ENCODE measurements at places on chromosomes 1 and 21.

- no peak for DNase-seq
These were observed 4.5 kb downstream of the CNR2 start for GRCh38 chr1:23908453-23909341.

DNA sequence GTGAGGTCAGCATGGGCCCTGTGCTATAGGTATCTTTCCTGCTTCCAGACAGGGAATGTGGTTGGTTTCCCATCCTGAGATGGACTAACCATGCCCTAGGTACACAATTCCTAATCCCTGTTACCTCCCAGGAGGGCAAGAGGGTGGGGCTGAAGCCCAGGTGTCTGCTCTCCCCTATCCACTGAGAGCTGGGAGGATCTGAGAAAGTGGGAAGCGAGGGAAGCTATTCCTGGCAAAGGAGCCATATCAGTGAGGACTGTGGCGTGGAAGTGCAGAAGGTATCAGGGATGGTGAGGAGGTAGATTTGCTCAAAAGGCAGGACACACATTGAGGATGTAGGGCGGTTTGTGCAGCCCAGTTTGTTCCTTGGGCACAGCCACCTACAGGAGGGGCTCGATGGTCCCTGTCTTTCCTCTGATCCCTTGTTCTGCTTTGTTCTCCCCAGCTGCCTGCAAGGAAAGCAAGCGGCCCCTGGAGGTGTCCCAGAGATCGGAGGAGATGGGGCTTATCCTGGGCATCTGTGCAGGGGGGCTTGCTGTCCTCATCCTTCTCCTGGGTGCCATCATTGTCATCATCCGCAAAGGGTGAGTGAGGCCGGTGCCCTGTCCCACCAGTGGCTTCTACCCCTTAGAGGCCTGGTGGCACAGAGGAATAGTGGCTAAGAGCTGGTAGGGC lies 48.1 kb downstream of the PTPRU start:
- no peak for DNase-seq

DNA sequence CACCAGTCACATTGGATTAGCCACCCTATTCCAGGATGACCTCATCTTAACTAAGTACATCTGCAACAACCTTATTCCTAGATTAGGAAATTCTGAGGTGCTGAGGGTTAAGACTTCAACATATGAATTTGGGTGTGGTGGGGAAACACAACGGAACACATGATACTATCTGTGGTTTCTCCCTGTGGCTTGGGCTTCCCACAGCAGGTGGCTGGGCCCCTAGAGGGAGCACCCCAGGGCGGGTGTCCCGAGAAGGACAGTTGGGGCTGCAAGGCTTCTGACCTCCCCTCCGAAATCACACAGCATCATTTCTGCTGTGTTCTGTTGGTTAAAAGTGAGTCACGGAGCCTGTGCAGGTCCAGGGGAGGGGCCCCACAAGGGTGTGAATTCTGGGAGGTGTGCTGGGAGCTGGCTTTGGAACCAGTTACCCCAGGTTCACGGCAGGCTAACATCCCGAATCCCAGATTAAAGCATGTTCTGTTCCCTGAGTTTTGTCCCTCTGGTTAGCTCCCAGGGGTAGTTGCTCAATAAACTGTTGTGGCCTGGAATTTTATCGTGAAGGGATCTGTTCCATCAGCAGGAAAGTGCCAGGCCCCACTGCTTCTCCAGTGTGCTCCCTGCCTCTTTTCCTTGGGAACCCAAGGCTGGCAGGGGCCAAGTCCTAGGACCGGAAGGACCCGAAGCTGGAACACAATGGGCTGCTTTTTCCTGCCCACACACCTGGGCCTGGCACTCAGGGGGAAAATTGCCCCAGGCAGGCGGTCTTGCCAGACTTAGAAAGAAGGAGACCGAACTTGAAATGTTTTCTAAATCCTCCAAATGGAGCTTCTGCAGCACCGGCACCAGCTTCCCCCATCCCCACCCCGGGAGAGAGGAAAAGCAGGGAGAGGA lies 154.0 kb upstream of the WNT4 start:
- DNase-seq = no peak

DNA sequence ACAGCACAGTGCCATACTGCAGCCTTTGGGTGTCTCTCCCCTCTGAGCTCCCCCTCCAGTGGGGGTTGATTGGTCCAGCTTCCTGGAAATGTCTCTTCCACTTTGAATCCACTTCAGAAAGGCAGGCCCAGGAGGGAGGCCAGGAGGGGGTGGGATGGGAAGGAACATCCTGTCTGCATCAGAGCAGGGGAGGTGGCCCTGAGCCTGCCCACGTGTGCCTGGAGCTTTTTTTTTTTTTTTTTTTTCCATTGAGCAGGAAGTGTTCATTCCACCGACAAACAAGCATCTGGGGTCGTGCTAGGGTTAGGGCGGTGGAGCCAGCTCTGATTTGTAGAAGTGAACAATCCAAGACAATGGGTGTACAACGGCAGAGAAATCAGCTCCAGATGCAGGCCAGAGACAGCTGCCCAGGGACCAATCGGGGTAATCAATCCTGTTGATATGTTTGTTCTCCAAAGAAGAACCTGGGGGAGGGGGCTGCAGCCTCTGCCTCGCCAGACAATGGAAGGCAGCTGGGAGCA lies 93.3 kb downstream of the SSBP3 start:
- DNase-seq = no peak

DNA sequence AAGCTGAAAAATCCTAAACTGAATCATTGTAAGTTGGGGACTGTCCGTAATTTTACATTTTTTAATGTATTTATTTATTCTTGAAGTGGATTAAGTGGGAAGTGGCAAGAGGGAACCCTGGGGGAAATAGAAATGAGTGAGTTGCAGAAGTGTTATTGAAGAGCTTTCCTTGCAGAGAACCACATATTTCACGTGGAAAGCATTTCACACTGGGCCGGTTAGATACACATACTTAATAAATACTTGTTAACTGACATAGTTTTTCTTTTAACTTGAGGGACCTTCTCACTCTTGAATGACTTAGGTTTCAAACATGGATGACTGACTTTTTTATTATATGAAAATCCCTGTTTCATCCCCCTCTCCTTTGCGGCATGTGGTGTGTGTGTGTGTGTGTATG lies 239.3 kb downstream of the LMO4 start:
- no peak for DNase-seq

DNA sequence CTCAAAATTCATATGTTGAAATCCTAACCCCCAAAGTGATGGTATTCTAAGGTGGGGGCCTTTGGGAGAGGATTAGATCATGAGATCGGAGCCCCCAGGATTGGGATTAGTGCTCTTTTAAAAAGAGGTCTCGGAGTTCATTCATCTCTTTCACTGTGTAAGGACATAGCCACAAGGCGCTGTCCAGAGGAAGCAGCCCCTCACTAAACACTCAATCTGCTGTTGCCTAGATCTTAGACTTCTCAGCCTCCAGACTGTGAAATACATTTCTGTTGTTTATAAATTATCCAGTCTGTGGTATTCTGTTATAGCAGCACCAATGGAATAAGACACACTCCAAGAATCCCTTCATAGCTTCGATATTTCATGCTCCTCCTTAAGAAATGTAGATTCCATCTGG lies 12.4 kb upstream of the TIAM1 start:
- DNase-seq = no peak

GRCh38 chr1:21304488-21304887 lies 14.2 kb upstream of the ECE1 start:
- DNase-seq = no peak

DNA sequence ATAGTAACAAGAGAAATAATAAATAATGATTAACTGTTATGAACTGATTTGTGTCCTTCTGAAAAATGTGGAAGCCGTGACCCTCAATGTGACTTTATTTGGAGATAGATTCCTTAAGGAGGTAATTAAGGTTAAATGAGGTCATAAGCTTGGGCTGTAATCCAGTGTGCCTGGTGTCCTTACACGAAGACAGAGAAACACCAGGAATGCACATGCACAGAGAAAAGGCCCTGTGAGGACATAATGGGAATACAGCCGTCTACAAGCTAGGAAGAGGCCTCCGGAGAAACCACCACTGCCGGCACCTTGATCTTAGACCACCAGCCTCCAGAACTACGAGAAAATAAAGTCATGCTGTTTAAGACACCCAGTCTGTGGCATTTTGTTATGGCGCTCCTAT lies 215.9 kb downstream of the NEGR1 start:
- no peak for DNase-seq

DNA sequence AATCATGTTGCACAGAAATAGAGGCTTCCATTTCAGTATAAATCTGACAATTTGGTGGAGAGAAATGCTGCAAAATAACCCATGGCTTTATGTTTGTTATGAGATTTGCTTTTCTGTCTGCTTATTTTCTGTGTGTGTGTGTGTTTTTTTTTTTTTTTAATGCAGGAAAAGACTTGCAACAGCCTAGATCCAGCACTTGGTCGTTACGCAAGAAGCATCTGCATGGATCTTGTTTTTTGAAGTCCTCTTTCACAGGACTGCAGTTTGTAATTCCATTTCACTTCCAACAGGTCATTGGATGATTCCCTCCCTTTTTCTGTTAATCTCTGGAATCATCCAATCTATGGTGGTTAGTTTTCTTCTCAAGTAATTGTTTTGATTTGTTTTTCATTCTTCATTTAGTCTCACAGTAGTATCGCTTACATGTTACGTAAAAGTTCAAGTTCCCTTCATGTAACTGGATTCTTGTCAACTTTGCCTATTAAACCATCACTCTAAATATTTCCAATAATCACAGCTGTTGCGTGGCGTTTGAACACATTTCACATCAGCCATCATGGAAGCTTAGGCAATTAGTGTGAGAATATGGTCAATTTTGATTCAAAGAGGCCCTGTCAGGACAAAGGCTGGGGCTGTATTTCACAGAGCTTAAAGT lies 312.9 kb downstream of the NFIA start:
- no peak for DNase-seq

GRCh38 chr1:1917995-1918900 lies 831 bp downstream of the TMEM52 start:
- no peak for DNase-seq

DNA sequence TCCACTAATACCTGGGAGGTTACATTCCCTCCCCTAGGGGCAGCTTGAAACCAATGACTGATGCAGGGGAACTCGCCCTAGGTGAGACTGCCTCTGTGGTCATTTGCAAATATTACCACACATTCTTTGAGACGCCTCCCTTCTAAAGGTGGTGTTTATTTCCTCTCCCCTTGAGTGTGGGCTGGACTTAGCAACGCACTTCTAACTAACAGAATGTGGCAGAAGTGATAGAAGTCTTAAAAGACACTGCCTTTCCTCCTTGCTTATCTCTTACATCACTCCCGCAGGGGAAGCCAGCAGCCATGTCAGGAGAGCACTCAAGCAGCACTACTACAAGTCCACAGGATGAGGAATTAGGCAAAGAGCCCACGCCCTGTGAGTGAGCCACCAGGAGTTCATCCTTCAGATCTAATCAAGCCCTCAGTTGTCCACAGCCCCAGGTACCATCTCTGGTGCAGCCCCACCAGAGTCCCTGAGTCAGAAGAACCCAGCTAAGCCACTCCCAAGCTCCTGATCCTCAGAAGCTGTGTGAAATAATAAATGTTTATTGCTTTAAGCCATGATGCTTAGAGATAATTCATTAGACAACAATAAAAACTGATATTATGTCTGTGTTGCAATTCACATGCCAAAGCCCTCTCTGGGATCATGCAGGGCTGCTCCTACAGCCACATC lies 14.8 kb upstream of the MATN1 start:
- no peak for DNase-seq

GRCh38 chr1:61424382-61424781 lies 300.6 kb downstream of the TM2D1 start:
- no peak for DNase-seq

- DNase-seq = no peak
These were observed 21.6 kb downstream of the NAV1 start for GRCh38 chr1:201560328-201561194.

DNA sequence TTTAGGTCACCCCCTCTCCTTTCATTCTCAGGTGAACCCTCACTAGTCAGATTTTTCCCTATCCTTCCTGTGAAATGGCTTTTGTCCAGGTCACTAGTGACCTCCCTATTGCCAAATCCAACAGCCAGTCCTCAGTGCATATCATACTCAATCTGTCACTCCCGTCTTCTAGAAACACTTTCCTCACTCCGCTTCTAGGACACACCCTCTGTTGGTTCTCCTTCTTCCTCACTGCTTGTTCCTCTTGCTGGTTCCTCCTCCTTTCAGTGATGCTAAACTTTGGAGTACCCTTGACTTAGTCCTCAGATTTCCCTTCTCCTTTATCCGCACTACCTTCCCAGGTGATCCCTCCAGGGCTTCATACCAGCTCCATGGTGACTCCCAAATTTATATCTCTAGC lies 94.3 kb downstream of the RNF220 start:
- DNase-seq = no peak

GRCh38 chr1:182192966-182193365 lies 131.5 kb upstream of the ZNF648 start:
- DNase-seq = no peak

- no peak for DNase-seq
These were observed 33.9 kb downstream of the COQ8A start for GRCh38 chr1:226973898-226974543.

DNA sequence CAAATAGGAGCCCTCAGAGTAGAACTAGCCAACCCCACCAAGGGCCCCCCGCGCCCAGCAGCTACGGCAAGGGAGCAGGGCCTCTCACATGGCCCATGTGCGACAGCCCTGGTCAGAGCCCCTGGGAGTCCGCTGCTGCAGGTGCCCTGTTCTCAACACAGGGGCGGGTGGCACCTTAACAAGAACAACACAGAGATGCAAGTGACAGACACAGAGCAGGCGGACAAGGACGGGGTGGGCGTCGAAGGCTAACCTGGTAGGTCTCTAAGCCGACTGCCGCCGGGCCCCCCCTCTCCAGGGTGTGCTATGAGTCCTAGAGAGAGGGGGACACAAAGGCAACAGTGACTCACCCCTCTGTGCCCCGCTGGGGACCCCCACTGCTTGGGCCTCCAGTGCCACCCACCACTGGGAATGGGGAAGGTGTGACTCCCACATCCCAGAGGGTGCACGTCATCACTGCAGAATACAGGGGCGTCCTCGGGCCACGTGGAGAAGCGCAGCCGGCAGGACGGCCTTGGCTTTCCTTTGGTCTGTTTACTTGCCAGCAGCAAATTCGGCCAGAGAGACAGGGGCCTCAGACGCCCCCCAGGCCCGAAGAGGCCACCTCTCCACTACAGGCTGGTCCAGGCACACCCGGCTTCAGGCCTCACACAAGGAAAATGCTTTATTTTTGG lies 44.8 kb downstream of the PRDM15 start:
- DNase-seq = no peak

DNA sequence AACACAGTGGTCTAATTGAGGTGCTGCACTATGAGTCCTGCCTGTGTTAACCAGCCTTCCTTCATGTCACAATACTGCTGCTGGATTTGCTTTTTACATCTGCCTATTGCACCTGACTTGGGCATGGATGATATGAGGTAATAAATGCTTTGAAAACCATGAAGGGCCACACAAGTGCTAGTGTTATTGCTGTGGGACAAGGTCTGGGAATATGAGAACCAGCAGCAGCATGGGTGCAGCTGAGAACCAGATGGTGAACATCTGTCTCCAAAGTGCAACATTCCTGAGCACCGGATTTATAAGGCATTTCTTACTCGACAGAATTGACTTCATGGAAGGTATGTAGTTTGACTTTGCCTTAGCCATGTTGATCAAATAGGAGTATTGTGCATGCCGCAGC lies 16.6 kb downstream of the TRIM45 start:
- no peak for DNase-seq

GRCh38 chr1:111793923-111794322 lies 38.2 kb downstream of the DDX20 start:
- DNase-seq = no peak

GRCh38 chr1:119046429-119046784 lies 58.3 kb upstream of the TBX15 start:
- no peak for DNase-seq

Data from stimulated activated CD8-positive, alpha-beta memory T cell treated with anti-CD3 and anti-CD28 coated beads, Interleukin-15, amount 100 ng/mL, for 24 hours (primary cell).